Ovary (tissue), 10 donors: ENCODE measurements at places on chromosomes 13 and 19.

DNA sequence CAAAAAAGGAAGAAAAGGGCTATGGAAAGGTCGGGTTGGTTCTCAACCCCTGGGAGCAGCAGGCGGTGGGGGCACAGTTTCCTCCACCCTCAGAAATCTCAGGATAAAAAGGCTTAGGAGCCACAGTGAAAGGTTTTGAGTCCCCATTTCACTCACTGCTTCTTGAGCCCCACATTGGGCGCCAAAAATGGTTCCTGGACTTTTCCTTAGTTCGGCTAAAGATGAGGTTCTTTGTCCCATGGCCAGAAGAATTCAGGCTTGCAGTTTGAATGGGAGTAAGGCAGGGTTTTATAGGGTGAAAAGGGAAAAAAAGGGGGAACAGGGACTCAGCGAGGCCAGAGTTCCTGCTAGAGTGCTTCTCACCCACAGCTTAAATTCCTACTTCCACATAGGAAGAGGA is 179.5 kb downstream of the GGACT start:
- DNase-seq: no peak

GRCh38 chr13:27176470-27177410 is 5.1 kb upstream of the USP12 start:
- no peak for DNase-seq

DNA sequence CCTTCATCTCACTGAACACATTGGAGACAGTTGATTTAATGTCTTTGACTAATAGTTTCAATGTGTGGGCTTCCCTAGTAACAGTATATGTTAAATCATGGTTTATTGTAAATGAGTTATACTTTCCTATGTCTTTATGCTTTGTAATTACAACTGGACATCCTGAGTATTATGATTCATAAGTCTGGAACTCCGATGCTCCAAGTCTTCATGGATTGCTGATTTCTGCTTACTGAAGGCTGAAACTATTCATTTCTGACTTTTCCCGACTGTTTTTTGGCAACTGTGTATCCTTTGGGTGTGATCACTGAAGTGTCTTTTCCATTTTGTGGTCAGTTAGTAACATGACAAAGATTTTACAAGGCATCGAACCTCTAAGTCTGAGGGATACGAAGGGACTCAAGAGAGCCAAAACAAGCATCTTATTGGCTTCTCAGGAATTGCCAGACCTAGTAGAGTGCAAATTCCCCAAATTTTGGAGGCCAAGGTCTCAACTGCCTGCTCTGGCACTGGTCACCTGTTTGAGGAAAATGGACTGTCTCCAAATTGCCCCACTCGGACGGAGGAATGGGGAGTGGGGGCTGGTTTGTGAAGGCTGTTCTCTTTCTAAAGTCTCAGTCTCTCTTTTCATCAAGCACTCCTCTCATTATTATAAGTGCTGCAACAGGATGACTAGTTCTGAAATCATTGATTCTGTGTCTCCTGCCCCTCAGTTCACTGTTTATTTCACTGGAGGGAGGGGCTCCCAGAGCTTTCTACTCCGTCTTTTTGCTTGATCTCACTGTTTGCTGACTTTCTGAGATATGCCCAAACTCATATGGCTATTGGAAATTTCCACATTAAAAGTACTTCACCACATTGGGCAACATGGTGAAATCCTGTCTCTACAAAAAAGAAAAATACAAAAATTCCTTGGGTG is 20.2 kb upstream of the CD70 start:
- DNase-seq: no peak

DNA sequence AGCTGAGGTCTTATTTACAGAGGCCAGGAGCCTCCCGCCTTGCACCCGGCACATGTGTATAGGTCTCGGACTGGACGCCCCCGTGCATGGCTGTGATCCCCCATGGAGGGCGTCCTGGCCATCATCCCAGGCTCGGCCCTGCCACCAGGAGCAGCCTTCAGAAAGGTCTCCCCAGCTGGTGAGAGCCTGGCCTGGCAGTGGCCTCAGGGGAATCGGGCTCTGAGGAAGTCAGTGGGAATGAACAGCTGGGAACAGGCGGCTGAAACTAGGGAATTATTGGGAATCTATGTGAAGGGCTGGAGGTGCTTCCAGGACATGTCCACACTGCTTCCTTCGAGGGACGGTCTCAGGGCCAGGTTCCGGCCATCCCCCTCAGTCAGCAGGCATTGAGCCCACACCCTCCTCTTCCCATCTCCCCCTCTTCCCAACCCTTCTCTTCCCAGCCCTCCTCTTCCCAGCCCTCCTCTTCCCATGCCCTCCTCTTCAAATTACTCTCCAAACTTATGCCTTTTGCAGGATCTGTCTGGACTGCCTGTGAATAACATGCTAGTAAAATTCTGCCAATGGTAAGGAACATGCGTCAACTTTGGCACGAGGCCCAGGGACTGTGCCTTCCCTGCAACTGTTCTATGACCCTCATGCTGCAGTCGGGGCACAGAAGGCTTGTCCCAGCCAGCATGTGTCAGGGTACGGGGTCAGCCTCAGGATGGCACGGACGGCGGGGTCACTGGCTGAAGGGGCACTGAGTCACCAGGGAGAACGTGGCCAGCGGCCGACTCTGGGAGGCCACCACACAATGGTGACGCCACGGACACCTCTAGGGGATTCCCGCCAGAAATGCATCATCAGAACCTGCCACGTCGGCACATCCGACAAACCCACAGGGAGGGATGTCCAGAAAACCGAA is 24.2 kb upstream of the C13orf46 start:
- peak; percentile 79 for DNase-seq

DNA sequence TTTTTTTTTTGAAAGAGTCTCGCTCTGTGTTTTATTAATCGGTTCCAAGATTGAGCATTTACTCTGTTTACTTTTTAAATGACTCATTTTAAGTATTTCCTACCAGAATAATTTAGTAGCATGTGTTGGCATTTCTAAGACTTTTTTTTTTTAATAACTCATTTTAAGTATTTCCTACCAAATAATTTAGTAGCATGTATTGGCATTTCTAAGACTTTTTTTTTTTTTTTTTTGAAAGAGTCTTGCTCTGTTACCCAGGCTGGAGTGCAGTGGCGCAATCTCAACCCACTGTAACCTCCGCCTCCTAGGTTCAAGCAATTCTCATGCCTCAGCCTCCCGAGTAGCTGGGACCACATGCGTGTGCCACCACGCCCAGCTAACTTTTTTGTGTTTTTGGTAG is 13.1 kb downstream of the SETDB2 start:
- DNase-seq: no peak

GRCh38 chr13:110450016-110450900 is 111.3 kb downstream of the RAB20 start:
- DNase-seq: no peak

DNA sequence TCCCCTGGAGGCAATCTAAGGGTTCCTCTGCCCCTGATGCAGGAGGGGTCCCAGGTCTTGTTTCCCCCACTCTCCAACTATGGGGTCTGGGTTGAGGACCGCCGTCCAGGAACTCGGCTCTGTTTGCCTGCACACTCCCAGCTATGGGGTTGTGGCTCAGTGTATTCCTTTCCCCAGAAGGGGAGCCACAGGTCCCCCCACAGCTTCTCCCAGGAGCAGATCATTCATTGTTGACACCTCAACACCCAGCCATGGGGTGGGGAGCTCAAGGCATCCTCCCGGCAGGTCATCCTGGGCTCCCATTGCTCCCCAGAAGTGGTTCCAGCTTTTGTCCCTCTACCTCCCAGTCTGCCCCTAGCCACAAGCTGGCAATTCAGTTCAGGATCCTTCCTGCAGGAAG is 975 bp downstream of the ZNF358 start:
- no peak for DNase-seq

- DNase-seq: no peak
Measured at GRCh38 chr19:18253716-18254115, 20.5 kb downstream of the IQCN start.

DNA sequence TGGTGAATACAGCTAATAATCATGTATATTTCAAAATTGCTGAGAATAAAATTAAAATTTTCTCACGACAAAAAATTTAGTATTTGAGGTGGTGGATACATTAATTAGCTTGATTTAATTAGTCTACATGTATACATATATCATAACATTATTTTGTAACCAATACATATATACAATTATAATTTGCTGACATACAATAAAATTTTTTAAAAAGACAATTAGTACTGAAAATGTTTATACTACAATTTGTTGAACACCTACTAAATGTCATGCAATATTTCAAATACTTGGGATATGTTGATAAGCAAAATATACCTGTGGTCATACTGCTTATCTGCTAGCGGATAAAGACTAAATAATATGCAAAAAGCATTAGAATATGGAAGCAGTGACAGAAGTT is 586.5 kb downstream of the SLITRK6 start:
- no peak for DNase-seq

GRCh38 chr13:105773863-105774538 is 761.5 kb downstream of the EFNB2 start:
- DNase-seq: no peak
